ENCODE measurements at places on chromosomes 3 and 15.

- no peak for DNase-seq
Observed at GRCh38 chr15:78651930-78652615, 11.1 kb upstream of the CHRNB4 start.

DNA sequence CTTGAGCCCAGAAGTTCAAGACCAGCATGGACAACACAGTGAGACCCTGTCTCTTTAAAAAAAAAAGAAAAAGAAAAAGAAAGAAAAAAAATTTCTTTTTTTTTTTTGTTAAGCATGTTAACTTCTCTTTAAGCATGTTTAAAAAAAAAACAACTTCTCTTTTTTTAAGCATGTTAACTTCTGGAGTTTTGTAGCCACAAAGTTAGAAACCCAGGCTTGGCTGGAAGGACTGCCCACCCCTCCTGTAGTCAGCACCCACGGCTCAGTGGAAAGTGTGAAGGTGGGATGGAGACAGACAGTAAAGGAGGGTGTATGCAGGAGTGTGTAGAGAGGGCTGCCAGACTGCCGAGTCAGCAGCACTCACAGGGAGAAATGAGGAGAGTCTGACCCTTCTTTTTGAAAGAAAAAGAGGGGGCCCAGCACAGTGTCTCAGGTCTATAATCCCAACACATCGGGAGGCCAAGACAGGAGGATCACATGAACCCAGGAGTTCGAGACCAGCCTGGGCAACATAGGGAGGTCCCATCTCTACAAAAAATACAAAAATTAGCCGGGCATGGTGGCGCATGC is 33.2 kb downstream of the GOLGA8S start:
- DNase-seq = no peak

GRCh38 chr3:55014081-55014480 is 86.2 kb upstream of the LRTM1 start:
- DNase-seq = no peak

- DNase-seq = no peak
Observed at GRCh38 chr15:25568751-25569150, 129.9 kb upstream of the UBE3A start.

DNA sequence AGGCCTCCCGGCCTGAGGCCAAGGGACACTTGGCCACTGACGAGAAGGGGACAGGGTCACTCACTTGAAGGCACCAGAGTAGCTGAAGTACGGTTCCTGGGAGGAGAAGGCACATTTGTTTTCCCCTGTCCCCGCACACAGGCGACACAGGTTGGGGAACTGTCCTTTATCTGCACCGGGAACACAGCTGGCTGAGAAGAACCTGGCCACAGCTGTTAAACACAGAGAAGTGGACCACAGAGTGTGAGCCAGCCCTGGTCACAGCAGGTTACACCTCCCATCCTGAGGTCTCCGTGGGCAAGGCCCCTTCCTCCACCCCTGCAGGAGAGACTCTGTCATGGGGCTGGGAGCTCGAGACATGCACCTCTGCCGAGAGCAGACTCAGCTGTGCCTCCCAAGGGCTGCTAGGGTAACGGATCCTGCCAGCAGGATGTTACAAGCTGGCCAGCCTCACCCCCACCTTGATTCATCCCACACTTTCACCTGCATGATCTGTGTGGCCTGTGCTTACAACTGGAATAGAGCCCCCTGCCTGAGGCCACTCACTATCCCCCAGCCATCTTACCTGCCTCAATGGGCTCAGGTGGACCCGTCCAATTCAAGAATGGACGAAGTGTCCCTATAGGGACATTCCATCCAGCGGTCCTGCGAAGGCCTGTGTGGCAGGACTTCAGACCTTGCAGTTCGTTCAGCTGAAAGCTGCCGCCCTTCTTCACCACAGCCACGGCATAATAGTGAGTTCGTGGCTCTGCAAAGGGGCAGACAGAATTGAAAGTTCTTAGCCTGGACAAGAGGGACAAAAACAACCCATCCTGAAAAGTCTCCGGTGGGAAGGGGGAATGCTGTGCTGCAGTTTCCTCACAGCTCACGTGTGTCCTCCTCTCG is 9.2 kb downstream of the LTF start:
- no peak for DNase-seq

DNA sequence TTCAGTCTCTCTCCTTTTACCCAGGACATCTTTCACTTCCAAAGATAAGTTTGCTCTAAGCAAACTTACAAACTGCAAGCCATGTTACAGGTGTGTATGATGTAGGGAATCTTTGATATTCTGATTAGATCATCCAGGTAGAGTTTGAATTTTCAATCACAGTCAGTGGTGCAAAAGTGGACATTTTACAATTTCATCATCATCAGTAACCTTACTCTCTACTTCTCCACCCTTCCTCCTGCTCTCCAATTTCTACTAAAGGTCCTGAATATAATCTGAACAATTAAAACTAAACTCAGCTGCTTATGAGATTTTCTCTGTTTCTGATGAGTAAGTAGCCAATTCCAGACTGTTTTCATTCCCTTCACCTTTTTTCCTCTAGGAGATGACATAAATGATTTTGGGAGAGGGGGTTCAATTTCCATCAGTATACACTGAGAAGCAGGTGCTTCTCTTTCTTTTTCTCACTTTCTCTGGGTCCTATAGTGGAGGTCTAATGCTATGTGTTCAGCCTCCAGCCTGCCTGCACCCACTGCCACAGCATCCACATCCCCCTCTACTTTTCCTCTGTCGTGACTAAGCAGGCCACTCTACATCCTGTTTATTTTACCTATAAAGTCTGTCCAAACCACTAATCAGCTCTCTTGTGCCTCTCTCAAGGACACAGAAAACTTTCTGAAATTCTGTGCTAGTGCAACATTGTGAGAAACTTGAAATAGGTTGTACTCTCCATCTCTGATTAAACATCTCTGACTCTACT is 27.6 kb downstream of the SUCNR1 start:
- no peak for DNase-seq

DNA sequence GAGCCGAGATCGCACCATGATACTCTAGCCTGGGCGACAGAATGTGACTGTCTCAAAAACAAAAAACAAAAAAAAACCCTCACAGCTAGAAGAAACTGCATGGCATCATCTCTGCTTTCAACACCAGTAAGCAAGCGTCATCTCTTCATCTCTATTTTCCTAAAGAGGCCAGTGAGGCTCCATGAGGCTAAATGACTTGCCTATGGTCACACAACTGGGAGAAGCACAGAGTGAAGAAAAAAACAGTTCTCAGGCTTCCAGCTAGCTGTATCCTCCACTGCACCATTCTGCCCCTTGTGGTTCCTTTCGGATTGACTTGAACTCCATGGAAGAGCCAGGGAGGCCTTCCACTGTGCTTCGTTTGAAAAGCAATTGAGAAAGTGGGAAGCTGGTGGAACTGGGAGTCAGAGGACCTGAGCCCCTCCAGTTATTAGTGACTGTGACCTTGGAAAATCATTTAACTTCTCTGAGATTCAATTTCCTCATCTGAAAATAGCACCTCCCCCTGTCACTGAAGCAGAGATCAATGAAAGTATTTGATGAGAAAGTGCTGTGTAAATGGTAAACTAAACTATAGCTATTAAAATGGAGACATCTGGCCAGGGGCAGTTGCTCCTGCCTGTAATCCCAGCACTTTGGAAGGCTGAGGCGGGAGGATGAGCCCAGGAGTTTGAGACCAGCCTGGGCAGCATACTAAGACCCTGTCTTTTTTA is 32.1 kb upstream of the DENND4A start:
- no peak for DNase-seq

- no peak for DNase-seq
Observed at GRCh38 chr3:115651087-115651486, 27.8 kb downstream of the GAP43 start.

DNA sequence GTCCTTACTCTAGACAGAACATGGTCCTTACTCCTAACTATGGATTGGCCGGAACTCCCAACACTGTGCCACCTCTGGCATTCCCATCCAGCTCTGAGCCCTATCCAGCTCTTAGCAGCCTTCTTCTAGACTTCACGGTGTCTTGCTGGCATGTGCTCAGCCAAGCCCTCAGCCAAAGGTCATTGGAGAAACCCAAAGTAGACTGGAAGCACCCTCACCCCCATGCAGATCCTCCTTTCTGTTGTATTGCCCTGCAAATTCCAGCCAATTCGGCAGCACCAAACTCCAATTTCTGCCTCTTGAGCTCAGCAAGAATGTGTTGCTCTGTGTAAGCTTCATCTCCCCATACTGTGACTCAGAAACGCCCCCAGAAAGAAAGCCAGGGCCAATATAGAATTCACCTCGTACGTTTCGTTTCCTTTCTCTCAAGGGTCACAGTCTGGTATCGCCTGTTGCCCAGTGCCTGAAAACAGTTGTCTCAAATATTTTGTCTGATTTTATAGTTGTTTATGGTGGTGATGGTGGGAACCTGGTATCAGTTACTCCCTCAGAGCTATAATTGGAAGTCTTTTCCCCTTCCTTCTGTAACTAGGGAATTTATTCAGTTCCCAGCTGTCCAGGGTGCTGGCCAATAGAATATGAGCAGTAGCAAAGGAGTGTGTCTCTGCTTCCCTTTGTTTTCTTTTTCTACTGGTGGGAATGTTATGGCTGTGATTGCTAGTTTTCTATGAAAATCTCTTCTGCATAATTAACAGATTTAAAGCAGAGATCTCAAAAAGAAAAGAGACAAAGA is 28.4 kb upstream of the EPHB3 start:
- DNase-seq = no peak

GRCh38 chr15:98876451-98877369 is 130.9 kb downstream of the PGPEP1L start:
- no peak for DNase-seq

GRCh38 chr3:127858937-127859336 is 36.6 kb upstream of the MGLL start:
- DNase-seq = no peak

- DNase-seq = no peak
Observed at GRCh38 chr15:69280783-69281182, 17.9 kb upstream of the PAQR5 start.

GRCh38 chr3:13815088-13815683 is 64.7 kb downstream of the WNT7A start:
- no peak for DNase-seq

- DNase-seq = no peak
Observed at GRCh38 chr3:27813255-27813654, 91.1 kb upstream of the EOMES start.

GRCh38 chr15:40909662-40910630 is 15.7 kb downstream of the VPS18 start:
- DNase-seq = no peak

GRCh38 chr3:100857863-100858262 is 135.4 kb downstream of the ABI3BP start:
- no peak for DNase-seq

DNA sequence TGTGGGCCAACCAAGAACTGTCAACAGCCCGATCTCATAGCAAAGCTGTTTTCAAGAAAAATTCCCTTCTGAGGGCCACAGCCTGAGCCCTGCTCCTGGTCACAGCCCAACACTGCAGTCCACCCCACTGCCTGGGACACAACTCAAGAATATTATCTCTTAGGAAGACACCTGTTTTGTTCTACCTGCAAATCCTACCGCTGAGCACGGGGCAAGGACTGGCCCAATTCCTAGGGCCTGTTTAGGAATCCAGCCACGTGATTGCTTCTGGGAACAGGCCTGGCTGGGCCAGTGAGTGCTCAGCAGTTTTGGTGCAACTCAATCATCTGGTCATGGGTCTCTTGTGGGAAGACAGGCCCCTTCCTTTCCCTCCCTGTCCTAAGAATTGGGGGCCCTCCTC is 8.3 kb downstream of the ISLR2 start:
- DNase-seq = no peak

DNA sequence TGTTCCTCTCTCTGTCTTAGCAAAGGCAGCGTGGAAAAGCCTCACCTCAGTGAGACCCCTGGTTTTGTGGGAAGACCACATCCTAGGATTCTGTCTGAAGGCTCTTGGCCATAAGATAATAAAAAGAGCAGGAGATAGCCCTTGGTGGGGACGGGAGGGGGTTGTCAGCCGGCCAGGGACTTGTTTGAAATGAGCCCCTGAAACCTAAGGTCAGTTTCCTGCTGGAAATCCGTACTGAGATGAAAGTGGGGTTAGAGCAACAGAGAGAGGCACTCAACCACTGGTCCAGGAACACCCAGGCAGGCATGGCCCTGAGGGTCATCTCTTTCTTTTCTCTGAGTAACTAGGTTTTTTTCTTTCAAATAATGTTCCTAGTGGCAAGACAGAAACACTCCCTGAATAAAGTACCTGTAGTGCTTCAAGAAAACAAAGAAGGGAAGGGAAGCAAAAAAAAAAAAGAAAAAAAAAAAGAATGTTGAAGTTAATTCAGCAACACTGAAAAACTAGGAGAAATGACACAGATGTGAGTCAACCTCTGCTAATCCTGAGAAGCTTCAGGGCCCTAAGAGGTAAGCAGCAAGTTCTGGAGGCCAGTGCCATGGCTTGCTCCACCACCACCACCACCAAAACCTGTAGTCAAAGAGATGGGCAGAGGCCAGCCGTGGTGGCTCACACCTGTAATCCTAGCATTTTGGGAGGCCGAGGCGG is 3.2 kb downstream of the ITGB5 start:
- no peak for DNase-seq

DNA sequence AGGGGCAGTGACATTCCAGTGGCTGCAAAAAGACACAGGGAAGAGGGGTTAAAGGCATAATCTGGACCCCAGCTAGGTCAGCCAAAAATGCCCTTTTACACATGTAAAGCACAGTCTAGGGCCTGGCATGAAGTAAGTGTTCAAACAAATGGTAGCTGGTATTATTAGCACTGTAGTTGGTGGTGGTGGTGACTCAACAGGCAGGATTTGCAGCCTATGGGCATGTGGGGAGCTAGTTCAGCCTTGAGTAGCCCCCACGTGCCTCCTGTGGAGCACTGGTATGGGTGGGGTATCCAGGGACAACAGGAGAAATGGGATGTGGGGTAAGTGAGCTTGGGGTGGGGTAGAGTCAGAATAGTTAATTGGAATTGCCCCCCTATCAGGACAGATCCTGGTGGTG is 27.6 kb downstream of the DNASE1L3 start:
- DNase-seq = no peak

GRCh38 chr15:60799885-60800284 is 320.9 kb upstream of the ICE2 start:
- DNase-seq = no peak

- DNase-seq = no peak
Observed at GRCh38 chr3:43948013-43948412, 257.3 kb downstream of the ABHD5 start.

- no peak for DNase-seq
Observed at GRCh38 chr3:172522871-172523818, at the start of gene TNFSF10. Gene TNFSF10 (minus strand): TSS chr3:172523430. CDS start chr3:172523384, 46 bp downstream.

DNA sequence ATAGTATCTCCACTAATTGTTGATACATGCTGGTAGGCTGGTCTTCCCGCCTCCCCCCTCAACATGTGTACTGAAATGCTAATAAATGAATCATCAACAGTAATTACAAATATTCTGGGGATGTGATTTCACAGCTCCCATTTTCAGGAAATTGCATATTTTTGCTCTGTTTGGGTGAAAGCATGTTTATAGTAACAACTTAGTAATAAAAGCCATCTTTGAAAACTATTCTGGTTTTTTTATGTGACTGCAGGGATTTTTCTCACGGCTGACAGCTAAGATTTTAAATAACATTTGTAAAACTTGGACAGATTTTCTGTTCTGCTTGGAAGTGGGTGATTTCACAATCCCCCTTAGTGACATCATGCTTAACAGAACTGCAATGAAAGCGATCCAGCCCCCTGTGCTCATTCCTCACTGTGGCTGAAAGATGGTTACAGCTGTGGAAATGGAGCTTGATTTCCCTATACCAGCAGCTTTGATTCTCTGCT is 25.6 kb upstream of the FAM174B start:
- DNase-seq = no peak

GRCh38 chr3:49533786-49534519 is 20.3 kb upstream of the BSN start:
- no peak for DNase-seq

- DNase-seq = no peak
Observed at GRCh38 chr3:104578558-104578957, 788.2 kb upstream of the ALCAM start.

- DNase-seq = no peak
Observed at GRCh38 chr3:113270786-113271185, 59.4 kb downstream of the BOC start.

All from Panc1 (cell line).